Dorsolateral prefrontal cortex (tissue), 122 donors: ENCODE measurements at places on chromosomes 5 and 9.

GRCh38 chr9:82457891-82458290 lies 469.3 kb downstream of the SPATA31D1 start:
- no peak for DNase-seq

GRCh38 chr5:90644132-90644531 lies 85.5 kb downstream of the ADGRV1 start:
- DNase-seq, result no peak

- DNase-seq, result no peak
Observed at GRCh38 chr5:134119720-134120119, 5.2 kb downstream of the TCF7 start.

DNA sequence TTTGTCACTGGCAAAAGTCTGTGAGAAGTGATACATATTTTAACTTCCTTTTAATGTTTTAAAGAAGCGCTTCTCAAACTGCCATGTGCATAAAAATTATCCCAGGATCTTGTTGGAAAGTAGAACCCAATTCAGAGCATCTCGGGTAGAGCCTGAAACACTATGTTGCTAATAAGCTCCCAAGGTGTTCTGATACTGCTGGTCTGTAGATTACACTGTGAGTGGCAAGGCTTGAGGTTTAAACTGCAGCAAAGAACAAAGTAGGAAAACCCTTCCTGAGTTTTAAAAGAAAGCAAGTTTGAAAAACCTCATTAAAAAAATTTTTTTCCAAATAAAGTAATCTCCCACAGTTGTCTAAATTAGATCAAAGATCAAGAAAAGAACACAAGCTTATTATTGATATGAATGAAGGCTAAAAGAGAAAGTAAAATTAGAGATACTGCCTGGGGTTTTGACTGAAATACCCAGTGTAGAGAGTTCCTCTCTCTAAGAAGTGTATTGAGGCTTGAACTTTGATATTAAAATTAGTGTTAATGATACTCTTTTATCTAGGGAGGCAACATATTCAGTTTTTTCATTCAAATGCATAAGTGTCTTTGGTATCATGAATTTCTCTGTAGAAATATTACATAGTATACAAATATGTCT lies 19.8 kb upstream of the JAK2 start:
- no peak for DNase-seq

DNA sequence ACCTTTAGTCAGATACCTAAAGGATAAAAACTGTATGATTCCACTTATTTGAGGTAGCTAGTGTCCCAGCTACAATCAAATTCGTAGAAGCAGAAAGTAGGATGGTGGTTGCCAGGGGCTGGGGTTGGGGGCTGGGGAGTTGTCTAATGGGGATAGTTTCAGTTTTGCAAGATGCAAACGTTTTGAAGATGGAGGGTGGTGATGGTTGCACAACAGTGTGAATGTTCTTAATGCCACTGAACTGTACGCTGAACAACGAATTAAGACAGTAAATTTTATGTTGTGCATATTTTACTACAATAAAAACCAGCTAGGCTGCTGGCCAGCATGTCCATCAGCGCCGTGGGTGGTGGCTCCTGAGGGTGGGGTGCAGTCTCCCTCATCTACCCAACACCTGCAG lies 137.8 kb downstream of the GADD45G start:
- DNase-seq, result no peak
